SK-N-MC (cell line): ENCODE measurements at places on chromosomes 7 and 10.

DNA sequence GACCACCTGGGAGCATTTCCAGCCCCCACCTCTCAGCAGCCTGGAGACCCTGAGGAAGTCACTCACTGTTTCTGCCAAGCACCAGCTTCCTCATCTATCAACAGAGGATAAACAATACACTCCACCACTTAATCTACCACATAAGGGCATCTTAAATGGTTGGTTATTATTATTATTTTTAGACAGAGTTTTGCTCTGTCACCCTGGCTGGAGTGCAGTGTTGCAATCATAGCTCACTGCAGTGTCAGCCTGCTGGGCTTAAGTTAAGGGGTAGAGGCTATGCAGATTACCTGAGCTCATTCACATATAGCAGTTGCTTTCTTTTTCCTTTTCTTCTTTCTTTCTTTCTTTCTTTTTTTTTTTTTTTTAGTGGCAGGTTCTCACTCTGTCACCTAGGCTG, 59.5 kb upstream of the ELN start:
- DNase-seq, result no peak

DNA sequence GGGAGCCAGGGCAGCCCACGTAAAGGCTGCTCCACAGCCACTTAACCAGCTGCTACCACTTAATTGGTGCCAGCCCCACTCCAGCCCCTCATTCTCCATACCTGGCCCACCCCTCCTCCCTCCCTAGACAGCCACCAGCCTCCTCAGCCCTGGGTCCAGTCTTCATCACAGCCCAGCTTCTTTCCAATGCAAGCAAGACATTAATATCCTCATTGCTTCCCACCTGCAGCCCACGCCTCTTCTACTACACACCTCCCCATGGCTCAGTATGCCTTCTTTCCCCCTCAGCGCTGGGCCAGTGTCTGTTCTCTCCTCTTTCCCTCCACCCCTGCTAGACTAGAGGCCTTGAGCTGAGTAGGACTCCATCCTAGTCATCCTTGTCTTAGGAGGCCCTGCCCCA, 33.5 kb upstream of the UNC5B start:
- DNase-seq, result no peak

- no peak for DNase-seq
Observed at GRCh38 chr7:87231258-87231657, 11.7 kb upstream of the TMEM243 start.

DNA sequence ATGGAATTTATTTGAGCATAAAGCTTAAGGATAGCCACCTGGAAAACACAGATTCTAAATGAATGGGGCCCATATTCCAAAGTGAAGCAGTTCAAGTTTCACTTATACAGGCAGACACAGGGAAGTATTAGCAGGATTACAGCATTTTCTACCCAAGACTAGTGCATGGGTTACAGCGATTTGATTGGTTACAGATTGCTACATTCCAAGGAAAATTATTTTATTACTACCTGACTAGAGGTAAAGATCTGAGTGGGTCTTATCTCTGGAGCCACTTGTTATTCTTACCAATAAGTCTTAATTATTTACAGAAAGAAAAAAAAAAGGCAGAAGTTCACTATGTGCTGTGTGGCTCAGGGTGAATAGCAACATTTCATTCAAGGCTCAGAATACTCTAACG, 87.4 kb upstream of the ITGB1 start:
- DNase-seq, result no peak

DNA sequence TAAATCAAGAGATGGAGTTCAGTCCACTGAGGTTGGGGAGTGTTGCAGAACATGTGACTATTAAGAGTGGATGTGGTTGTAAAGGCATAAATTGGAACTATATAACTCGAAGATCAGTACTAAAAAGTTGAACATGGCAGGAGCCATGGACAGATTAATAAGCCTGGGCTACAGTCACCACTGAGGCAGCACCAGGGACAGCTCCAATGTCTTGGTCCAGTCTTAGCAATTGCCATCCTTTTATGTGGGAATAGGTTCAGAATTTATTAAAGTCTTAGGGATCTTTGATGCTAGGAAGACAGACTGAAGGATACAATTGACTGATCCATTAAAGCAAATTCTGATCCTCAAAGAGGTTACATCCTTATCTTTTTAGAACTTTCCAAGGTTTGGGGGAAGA, 156.6 kb downstream of the ADRA2A start:
- no peak for DNase-seq

DNA sequence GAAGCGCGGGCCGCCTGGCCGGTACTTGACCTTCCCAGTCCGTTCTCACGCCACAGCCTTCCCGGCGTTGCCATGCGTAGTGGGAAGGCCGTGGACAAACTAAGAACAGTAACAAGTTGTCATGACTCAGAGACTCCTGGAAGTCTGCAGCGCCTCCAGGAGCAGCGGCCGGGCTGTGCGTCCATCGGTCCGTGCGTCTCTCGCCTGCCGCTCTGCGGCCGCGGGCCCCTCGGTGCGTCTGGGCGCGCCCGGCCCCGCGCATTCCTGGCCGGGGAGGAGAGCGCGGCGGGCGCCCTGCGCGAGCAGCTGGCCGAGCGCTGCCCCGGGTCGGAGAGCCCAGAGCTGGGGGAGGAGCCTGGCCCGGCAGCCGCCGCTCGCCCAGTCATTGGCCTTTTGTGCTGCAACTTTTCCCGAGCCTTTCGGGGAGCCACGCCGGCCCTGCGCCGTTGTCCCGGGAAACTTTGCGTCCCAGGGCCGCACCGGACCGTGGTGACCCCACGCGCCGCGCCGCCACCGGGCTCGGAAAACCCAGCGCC, 123.7 kb downstream of the TACC2 start:
- no peak for DNase-seq

- DNase-seq, result no peak
Observed at GRCh38 chr10:106992055-106992454, 172.5 kb downstream of the SORCS1 start.

DNA sequence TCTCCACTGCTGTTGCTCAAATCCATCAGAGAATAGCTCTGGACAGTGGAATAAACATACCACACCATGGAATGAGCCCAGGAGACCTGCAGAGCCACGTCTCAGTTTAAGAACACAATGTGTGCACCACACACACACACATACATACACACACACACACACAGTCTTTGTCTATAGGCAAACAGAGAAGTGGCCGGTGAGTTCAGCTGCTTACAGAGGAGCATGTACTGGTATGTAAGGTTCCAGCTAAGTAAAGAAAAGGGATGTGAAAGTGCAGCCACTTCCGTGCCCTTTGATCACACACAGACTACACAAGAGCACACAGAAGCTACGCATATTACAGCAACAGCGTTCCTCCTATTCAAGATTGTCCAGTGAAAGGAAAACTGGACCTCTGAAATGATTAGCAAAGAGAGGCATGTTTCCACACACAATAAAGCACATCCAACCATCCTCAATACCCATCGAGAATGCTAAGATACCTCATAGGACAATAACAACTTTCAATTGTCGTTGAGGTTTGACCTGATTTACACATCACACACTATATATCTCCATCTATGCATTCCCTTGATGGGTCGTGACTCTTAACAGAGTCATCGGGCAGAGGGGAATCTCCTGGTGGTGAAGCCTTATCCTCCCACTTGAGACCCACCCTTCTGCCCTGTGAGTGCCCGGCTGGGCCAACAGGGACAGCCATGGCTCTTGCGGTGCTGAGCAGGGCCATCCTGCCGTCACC, 23.6 kb downstream of the SLC35B4 start:
- no peak for DNase-seq

GRCh38 chr7:132251327-132251659, 325.0 kb downstream of the PLXNA4 start:
- no peak for DNase-seq

- no peak for DNase-seq
Observed at GRCh38 chr10:100009793-100010676, at the start of gene DNMBP. Gene DNMBP, minus strand, starts transcription at chr10:100009947. Its CDS starts 37,823 bp downstream, at chr10:99972124.
